ENCODE measurements at places on chromosomes 12 and 14. TPM values are rescaled to one million over a fixed set of nuclear protein-coding genes. Genes with fewer than 3 reads are reported as not detected.

Gene AP5M1
- 18.2 TPM for total RNA-seq

Gene C12orf54
- not detected for total RNA-seq

Gene KCNA5
- total RNA-seq, result not detected

Gene RNASE4
- total RNA-seq, result 15.8 TPM

Gene CLEC4D
- not detected for total RNA-seq

Gene DRAM1
- total RNA-seq, result 60.3 TPM

Gene RASSF3
- 17.9 TPM for total RNA-seq

Gene SYT1
- 6.6 TPM for total RNA-seq

Gene PIWIL1
- total RNA-seq, result not detected

Gene GUCY2C
- total RNA-seq, result not detected

Gene C12orf50
- total RNA-seq, result not detected

Gene TEP1
- 11.5 TPM for total RNA-seq

Gene MGAT4C
- not detected for total RNA-seq

Gene LRIG3
- total RNA-seq, result 10.5 TPM

Gene CLEC2A
- not detected for total RNA-seq

Gene MED13L
- 50.7 TPM for total RNA-seq

Gene OR10P1
- total RNA-seq, result not detected

Gene ANO2
- total RNA-seq, result not detected

Gene GALNT16
- not detected for total RNA-seq

Gene HOXC12
- not detected for total RNA-seq

Gene LETMD1
- total RNA-seq, result 46.1 TPM

Gene SERPINA10
- total RNA-seq, result not detected

Gene SVOP
- not detected for total RNA-seq

Gene GALNT6
- 39.7 TPM for total RNA-seq

Gene SLC6A15
- 7.2 TPM for total RNA-seq

Gene TUBA1A
- total RNA-seq, result 1,622 TPM

Gene SERPINA5
- not detected for total RNA-seq

Gene MYO1H
- total RNA-seq, result not detected

Gene KRT78
- total RNA-seq, result not detected

Gene ZDHHC22
- not detected for total RNA-seq

Gene LRRIQ1
- total RNA-seq, result under 0.01 TPM

Gene PRR13
- 110 TPM for total RNA-seq

Gene SOX5
- total RNA-seq, result 6.2 TPM

Gene DPPA3
- not detected for total RNA-seq

Gene PPM1H
- total RNA-seq, result not detected

Gene CD163L1
- 0.29 TPM for total RNA-seq

Gene CD163
- total RNA-seq, result not detected

Gene MYH7
- total RNA-seq, result not detected

Gene COX8C
- total RNA-seq, result not detected

Gene SERPINA12
- total RNA-seq, result not detected

Gene ARG2
- 5.5 TPM for total RNA-seq

Gene MAGOHB
- 20.9 TPM for total RNA-seq

Gene IGF1
- not detected for total RNA-seq
